ENCODE measurements at places on chromosomes 1 and 21.

GRCh38 chr1:17404820-17405219, 32.8 kb downstream of the PADI6 start:
- no peak for DNase-seq

DNA sequence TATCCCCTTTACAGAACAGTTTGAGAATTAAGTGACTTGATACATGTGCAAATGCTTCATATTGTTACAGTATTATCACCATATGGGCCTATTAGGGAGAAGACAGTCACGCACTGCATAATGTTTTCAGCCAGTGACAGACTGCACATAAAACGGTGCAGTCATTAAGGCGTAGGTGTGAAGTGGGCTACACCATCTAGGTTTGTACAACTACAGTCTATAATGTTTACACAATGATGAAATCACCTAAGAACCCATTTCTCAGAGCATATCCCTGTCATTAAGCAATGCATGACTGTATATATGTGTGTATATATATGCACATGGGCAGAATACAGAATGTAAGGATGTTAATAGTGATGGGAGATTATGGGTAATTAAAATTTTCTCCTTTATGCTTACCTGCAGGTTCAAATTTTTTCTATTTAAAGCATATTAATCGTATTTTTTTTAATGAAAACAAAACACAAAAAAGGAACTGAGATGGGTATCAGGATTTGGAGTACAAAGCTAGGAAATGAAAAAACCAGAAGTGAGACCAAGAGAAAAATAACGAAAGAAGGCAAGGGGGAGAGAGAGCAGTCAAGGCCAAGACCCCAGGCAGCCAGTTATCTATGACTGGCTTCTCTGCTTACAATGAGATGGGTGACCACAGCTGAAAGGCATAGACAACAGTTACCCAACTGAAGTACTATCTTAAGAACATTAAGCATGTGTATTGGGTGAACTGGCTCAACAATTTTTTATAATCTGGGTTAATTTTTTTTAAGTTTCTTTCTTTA, 122.9 kb upstream of the DAB1 start:
- no peak for DNase-seq

GRCh38 chr1:3656450-3657095, 4.3 kb downstream of the TP73 start:
- DNase-seq = no peak

- DNase-seq = no peak
Observed at GRCh38 chr1:16229976-16230740, 6.8 kb downstream of the CPLANE2 start.

DNA sequence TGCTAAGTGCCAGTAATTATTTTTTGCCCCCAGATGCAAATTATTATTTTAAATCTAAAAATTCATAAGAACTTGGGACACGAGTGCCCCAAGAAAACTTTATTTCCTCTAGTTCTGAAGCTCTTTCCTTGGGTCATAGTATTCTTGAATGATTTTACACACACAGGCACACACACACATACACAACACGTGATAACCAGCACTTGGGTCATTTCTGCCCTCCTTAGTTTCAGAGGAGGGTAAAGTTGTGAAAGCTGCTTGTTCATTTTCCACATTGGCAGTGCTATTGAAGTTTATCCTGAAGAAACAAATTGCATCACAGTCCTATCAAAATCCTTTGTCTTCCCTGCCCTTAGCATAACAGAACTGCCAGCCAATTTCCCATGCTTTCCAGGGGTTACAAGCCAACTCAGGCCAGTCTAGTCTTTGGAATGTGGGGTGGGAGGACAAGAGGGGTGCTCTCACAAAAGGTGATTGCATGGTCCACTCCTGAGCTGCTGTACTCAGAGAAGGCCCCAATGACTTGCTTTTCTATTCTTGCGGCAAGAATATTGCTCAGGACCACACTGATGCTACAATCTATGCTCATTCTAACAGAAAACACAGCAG, 98.5 kb upstream of the POGK start:
- no peak for DNase-seq

GRCh38 chr1:241630899-241631298, 9.3 kb downstream of the CHML start:
- DNase-seq = no peak

- DNase-seq = no peak
Observed at GRCh38 chr1:3644273-3644672, 5.6 kb downstream of the WRAP73 start.

GRCh38 chr1:17914987-17915386, 159.9 kb downstream of the ACTL8 start:
- no peak for DNase-seq

- no peak for DNase-seq
Observed at GRCh38 chr1:4483021-4483625, 171.3 kb upstream of the AJAP1 start.

DNA sequence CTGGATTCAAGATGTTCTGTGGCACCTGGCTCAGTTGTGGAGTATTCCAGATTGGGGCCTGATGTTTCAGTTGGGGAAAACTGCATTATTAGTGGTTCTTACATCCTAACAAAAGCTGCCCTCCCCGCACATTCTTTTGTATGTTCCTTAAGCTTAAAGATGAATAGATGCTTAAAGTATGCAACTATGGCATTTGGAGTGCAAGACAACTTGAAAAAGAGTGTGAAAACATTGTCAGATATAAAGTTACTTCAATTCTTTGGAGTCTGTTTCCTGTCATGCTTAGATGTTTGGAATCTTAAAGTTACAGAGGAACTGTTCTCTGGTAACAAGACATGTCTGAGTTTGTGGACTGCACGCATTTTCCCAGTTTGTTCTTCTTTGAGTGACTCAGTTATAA, 7.2 kb downstream of the FPGT start:
- no peak for DNase-seq

DNA sequence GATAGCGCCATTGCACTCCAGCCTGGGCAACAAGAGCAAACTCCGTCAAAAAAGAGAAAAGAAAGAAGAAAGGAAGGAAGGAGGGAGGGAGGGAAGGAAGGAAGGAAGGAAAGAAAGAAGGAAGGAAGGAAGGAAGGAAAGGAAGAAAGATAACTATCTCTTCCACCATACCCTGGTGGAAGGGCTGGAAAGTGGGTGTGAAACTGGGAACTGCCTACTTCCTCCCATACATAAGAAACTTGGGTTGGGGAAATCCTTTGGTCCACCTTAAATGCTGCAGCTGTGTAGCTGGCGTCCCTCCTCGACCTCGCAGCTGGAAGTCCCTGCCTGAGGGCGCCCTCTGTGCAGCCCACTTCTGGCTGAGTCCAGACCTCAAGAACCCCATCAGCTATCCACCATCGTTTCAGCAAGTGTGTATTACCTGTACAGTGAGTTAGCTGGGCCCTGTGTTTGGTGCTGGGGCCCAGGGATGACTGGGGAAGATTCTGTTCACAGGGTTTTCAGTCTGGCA, 4.6 kb upstream of the FAM167B start:
- DNase-seq = no peak

DNA sequence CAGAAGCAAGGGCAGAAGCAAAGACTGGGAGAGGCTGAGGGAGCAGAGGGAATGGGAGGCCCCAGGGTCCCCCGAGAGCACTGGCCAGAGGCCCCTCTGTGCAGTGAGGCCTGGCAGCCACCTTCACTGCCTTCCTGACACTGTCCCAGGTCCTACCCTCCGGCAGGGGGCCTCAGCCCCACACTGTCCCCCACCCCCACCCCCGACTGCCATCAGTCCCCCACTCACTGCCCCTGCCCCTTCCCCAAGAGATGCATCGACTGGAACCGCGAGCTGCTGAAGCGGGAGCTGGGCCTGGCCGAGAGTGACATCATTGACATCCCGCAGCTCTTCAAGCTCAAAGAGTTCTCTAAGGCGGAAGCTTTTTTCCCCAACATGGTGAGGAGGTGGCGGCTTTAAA, 13.0 kb upstream of the PADI6 start:
- DNase-seq = no peak

- no peak for DNase-seq
Observed at GRCh38 chr21:46004168-46004861, 22.7 kb downstream of the COL6A1 start.

Data from activated naive CD4-positive, alpha-beta T cell treated with anti-CD3 and anti-CD28 coated beads, Interleukin-2, amount 50 U/mL, for 16 hours (primary cell).